Right renal pelvis (tissue), 4 donors: ENCODE measurements at places on chromosomes 6 and 20.

- no peak for DNase-seq
Observed at GRCh38 chr20:31674895-31675827, 37.4 kb downstream of the COX4I2 start.

DNA sequence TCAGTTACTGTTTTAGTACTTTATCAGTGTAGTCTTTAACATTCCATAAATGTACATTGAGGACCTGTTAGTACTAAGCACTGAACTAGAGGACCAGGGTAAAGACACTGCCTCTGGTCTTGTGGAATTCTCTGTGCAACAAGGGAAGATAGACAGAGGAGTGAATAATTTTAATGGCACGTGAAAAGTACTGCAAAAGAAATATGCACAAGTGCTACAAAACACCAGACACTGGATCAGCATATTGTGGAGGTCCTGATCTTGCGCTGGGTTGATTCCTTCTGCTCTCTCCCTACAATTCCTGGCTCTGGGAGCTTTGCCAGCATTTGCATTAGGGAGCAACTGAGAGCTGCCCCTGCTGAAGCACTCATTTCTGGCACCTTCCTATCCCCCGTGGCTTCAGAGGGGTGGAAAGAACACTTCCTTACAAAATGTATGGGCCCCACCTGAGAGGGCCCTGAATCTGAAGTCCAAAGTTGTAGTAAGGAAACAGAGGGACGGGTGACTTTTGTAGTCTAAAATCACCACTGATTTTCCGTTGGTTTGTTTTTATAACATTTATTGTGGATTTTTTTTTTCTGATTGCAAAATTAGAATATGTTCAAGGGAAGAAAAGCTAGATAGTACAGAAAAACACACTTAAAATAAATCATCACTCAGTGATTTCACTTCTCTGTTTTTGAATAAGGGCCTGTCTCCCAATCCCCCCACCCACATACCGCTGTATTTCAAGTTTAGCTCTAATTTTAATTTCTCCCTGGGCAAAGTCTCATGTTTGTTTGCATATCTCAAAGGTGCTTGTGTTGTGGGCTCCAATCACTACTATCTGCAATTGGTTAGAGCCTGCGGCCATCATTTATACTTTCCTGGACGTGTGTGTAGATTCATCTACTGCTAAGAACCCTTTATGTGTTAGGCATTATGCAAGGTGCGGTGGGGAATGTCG is 4.9 kb downstream of the PKIG start:
- no peak for DNase-seq

- DNase-seq, result no peak
Observed at GRCh38 chr6:131026243-131026642, 36.8 kb downstream of the EPB41L2 start.

DNA sequence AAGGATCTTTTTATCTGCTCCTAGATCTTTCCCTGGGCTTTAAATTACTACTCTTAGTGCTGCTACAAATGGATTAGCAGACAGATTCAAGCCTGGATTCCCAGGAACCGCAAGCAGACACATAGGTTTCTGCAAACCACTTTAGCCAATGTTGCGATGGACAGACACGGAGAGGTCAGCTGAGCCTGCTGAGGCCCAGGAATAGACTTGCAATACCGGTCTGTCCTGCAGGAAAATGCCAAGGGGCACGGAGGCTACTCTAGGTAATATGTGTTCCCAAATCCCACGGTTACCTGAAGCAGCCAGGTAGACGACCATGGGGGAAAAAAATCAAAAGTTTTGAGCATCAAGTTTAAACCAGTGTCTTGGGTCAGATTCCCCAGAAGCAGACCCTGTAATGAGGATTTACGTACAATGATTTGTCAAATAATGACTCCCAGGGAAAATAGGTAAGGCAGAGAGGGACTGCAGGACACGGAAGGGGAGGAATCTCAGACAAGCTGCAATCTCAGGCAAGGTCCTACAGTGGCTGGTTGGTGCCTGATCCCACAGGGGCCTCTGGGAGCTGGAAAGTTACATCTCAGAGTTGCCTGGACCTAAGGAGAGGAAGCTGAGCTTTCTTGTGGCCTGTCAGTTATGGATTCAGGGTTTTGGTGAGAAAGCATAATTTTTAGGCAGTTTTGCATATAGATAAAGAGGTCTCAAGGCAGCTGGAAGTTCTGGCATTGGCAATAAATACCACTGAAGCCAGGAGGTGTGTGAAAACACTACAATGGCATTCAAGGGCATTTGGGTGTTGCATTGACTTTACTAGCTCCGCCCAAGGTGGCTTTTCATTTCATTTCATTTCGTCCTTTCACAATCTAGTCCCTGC is 12.5 kb downstream of the OTOR start:
- DNase-seq, result no peak

- no peak for DNase-seq
Observed at GRCh38 chr6:148523551-148523950, 180.9 kb downstream of the SASH1 start.

GRCh38 chr6:40700006-40700580 is 112.9 kb upstream of the LRFN2 start:
- no peak for DNase-seq

DNA sequence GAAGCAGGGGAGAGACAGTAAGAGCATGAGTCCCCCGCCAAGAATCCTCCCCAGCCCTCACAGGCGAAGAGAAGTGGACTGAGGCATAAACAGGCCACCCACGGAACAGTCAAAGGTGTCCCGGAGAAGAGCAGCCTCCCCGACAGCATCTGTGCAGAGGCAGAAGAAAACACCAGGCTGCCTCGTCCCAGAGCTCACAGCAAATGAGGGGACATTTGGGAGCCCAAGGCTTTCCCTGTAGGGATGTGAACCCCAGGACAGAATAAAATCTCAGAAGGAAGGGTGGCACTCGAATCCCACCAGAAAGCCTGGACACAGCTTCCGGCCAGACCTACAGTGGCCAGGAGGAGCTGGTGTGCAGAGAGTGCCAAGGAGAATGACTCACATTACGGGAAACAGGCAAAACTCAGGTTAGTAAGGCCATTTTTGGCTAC is 90.4 kb downstream of the DLL1 start:
- no peak for DNase-seq

DNA sequence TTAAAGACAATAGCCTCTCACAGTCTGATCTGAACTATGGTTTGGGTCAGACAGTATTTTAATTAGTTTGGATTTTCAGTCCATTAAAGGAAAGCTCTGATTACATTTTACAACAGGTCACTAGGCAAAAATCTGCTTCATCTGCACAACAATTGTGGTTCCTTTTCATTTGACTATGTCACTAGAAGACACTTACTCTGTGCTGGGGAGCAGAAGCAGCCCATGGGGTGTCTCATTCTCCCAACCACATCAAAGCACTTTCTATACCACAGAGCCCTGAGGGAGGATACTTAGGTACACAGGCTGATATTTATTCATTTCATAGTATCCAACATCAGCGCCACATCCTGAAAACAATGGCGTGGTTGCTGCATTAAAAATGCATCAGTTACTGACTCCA is 36.6 kb upstream of the HDAC2 start:
- DNase-seq, result no peak

GRCh38 chr6:168722397-168722796 is 281.4 kb downstream of the SMOC2 start:
- DNase-seq, result no peak

GRCh38 chr20:37316775-37317170 is 27.3 kb downstream of the MANBAL start:
- DNase-seq, result no peak
